ENCODE measurements at places on chromosomes 12 and 14.

DNA sequence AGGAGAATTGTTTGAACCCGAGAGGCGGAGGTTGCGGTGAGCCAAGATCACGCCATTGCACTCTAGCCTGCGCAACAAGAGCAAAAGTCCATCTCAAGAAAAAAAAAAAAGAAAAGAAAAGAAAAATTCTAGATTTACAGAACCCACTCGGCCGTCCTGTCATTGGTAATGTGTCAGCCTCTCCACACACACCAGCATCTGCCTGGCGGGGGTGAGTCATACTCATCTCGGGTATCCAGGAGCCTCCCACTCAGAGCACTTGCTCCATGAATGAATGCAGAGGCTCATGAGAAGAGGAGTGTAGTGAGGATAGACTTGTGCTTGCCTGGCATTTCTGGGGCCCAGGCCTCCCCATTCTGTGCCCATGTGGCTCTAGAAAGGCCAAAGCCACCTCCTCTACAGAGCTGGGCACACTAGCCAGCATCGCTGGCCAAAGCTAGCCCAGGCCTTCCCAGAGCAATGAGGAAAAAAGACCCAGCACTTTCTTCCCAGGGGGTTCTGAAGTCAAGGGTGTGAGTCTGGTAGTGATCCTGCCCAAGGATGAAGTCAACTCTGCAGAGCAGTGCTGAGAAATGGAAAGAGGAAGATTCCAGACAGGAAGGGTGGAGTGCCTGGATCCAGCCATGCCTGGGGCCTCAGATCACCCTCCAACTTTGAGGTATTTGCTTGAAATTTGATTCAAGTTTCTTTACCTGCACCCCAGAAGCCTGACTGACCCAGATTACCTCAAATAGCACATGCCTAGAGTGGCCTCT, 31.2 kb upstream of the KLC1 start:
- no peak for DNase-seq

DNA sequence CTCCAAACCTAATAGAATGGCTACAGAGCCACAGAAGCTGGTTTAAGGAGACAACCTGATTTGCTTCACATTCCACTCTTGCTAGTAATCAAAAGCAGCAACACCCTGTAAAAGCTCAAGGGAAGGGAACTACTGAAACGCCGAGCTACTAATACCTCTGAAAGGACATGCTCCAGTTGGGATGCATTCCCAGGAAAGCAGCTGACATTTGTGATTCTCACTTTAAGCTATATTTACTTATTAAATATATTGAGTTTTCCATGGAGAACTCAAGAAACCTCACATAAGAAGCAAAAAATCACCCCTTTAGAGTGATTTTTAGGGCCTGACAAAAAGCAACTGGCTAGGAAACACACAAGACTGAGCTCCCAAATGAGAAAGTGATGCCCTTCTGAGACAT, 1073.0 kb upstream of the FLRT2 start:
- DNase-seq, result no peak

DNA sequence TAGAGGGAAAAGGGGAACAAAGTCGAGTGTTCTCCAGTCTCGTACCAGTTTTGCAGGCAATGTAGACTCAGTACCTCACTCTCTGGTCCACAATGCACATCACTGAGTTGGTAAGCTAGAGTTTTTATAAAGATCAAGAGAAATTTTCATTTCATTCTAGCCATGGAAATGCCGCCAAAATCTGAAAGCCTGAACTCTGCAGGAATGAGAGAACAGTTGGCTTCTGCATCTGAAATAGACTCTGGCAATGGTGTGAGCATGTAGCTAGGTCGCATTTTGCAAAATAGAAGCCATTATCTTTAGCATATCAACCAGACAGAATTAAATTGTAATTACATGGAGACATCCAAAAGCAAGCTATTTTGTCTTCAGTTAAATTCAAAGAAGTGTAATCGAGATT, 381.0 kb downstream of the NOVA1 start:
- DNase-seq, result no peak

DNA sequence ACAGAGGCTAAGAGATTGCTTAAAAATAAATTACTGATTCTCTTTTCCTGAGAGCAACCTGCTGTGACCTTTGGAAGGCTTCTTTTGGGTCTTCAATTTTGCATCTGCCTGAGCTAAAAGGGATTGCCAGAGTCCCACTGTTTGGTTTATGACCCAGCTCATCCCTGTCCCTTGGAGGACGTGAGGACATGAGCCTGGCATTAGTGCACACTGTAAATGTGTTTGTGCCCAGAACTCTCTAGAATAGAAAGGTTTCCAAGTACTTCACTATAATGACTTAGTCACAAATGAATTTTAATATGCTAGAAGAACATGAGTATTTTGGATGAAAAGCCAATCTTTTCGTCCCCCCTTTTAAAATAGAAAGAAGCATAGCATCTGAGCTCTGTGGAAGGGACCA, 47.1 kb upstream of the CDKN3 start:
- DNase-seq, result no peak

GRCh38 chr12:29150462-29150861, 1.4 kb downstream of the FAR2 start:
- no peak for DNase-seq

DNA sequence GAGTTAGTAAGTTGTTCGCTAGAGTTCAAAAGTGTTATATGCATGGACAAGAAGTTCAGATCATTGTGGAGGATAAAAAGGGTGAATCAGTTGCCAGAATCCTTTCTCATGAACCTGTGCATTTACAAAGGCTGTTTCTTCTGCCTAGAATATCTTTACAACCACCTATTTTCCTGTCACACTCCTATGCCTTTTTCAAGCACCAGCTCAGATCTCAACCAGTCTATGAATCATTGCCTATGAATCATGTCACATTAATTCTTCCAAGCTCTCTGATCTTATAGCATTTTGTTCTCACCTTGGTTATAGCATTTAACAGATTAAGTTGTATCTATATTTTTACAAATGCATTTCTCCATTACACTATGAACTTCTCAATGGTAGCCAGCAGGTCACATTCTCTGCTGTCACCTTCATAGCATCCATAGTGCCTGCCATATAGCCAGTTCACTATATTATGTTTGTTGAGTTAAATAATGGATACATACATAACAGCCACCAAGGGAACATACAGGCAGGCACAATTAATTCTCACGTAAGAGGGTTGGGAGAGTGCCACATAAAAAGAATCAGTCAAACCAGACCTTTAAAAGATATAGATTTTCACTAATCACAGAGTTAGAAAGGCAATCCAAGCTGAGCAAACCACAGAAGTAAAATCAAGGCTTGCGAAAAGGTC, 573.0 kb downstream of the FOXG1 start:
- no peak for DNase-seq

DNA sequence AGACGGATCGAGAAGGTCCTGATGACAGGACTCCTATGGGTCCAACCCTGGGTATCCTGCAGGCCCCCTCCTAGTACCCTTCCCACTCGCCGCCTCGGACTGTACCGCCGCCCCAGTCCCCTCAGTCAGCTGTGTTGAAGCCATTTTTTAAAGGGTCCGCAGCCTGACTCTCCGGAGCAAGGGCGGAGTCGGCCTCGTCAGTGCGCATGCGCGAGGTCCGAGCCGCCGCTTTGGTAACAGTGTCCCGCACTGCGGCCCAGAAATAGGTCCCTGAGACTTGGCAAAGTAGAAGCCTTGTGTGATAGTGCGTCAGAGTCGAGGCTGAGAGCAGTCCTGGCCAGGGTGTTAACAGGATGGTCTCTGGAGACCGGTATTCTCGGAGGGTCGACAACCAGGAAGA, 769.0 kb upstream of the ALG10B start:
- no peak for DNase-seq

DNA sequence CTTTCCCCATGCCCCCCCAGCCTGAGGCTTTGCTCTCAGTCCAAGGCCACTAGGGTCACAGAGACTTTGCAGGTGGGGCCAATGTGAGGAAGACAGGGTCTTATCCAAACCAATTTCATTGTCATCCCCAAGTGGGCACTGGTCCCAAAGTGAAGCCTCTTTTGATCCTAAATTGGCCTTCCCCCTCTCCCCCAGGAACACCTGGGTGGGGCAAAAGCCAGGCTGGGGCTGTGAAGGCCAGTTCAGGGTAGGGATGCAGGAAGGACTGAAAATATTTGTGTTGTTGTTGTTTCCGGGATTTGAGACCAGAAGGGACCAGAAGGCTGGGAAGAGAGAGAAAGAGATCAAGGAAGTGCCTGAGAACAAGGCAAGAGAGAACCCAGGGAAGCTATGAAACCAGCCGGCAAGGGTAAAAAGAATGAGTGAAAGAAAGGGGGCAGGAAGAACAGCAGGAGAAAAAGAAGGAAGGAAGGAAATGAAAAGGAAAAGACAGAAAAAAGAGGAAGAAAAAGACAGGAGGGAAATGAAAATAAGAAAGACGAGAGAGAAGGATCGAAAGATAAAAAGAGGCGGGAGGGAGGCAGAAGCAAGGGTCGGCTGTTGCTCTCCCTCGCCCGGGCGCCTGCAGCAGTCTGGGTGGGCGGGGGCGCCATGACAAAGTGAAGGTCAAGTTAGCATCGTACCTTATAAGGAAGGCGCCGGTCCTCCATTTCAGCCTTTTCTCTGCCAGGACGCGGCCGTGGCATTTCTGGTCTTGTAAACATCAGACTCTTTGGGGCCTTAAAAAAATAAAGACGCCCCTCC, 7.4 kb upstream of the HOXC11 start:
- no peak for DNase-seq

DNA sequence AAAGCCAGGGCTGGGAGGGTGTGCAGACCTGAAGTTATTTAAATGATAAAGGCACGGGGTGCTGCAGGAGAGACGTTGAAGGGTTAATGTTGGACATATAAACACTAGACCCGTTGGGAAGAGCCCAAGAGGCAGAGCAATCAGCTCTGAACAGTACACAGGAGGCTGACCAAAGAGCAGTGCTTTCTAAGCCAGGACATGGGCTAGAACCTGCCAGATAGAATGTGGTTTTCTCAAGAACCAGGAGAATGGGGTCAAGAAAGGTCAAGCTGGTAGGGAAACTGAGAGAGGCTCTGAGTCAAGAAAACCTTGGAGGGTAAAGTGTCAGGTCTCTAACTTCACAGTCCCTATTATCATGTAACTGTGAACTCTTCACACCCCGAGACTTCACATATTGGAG, 143.2 kb upstream of the EEA1 start:
- no peak for DNase-seq

DNA sequence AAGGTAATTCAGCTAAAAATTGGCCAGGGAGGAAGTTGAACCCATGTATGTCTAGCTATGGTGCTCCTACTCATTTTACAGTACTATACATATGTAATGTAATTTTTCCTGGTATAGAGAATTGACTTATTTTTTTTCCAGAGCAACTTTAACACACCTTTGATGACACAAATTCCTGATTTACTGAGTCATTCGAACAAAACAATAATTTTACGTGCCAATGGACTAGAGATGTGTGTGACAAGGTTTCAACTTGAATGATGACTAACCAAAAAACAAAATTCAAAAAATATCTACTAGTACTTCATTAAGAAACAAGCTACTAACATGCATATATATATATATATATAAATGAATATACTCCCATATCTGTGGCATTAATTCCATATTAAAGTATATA, 180.5 kb downstream of the KITLG start:
- DNase-seq, result no peak

- DNase-seq, result no peak
Measured at GRCh38 chr14:92950773-92951172, 27.8 kb downstream of the CHGA start.

GRCh38 chr12:47491516-47492305, 214.1 kb downstream of the RPAP3 start:
- no peak for DNase-seq

Data from stimulated activated naive CD4-positive, alpha-beta T cell (primary cell).